Ureter (tissue), 1 donor: ENCODE measurements at places on chromosomes 3 and 15.

DNA sequence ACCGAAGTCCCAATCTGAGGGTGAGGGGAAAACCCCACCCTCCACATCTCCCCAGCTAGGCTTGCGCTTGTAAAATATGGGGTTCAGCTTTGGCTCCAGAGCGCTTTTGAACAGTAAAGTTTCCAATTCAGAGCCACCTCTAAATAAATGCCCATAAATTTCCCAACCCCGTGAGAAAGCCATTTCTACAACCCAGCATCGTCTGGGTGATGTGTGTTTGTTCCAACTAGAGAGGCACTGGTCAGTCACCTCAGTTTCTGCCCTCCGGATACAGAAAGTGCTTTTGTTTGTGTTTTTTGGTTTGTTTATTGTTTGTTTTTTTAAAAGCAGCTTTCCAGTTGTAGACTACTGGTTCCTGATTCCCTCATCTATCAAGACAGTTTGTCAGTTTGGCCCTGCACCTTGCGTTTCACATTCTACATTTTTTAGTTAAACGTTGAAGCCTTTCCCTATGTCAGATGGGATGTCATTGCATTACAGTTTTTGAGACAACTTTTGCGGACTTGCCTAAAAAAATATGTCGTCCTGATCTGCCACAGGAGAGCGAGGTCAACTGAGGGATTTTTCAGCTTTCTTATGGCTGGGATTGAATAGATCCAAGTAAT is 15.0 kb upstream of the SOX2 start:
- DNase-seq = no peak

DNA sequence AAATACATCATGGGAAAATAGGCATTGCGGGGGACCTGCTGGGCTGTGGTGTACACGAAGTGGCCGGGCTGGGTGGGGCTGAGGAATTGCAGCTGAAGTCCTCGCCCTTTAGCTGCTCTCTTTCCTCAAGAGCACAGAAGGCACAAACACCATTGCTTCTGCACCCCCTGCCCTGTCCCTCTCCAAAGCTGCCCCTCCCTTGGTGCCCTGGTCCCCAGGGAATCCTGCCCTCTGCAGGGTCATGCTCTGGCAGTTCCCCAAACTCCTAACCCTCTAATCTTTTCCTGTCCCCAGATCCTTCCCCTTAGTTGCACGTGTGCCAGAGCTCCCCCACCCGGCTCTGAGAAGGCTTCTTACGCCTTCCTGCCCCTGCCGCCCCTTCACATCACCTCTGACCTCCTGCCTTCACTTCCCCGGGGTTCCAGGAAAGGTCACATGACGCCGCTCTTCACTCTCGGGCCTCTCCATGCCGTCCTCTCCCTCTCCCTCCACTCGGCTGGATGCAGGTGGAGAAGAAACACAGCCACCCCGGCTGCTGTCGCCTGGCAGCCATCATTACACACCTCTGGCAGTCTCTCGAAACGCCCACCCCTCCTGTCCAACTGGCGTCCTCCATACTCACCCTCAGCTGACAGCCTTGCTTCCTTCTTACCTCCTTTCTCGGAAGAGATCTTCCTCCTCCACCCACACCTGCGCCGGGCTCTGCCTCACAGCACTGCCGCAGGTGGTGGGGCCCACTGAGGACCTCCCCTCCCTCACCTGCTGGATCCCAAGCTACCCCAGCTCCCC is 6.9 kb upstream of the PCSK6 start:
- no peak for DNase-seq

DNA sequence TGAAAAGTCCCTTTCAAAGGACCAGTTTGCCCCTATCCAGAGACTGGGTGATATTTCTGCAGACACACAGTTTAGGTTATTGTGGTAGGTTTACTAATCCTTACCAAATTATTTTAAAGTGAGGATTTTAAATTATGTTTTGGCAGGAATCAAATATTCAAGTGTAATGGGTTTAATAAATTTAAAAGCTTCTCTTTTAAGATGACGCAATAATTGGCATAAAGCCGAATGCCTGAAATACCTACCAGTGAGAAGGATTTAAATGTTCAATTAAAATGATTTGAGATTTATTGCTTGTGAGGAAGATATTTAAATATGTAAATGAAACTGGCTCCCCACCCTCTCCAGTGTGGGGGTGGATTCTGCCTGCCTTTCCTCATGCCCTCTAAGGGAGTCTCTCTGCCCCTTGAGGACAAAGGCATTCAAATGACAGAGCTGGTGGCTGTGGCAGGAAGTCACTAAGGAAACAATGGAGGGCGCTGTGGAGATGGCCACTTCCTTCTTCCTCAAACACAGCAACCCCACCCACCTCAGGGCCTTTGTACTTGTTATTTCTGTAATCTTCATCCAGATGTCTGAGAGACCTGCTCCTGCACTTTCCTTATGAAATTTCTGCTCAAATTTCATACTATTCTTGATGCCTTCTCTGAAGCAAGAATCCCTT is 131.7 kb downstream of the TNIK start:
- DNase-seq = no peak

DNA sequence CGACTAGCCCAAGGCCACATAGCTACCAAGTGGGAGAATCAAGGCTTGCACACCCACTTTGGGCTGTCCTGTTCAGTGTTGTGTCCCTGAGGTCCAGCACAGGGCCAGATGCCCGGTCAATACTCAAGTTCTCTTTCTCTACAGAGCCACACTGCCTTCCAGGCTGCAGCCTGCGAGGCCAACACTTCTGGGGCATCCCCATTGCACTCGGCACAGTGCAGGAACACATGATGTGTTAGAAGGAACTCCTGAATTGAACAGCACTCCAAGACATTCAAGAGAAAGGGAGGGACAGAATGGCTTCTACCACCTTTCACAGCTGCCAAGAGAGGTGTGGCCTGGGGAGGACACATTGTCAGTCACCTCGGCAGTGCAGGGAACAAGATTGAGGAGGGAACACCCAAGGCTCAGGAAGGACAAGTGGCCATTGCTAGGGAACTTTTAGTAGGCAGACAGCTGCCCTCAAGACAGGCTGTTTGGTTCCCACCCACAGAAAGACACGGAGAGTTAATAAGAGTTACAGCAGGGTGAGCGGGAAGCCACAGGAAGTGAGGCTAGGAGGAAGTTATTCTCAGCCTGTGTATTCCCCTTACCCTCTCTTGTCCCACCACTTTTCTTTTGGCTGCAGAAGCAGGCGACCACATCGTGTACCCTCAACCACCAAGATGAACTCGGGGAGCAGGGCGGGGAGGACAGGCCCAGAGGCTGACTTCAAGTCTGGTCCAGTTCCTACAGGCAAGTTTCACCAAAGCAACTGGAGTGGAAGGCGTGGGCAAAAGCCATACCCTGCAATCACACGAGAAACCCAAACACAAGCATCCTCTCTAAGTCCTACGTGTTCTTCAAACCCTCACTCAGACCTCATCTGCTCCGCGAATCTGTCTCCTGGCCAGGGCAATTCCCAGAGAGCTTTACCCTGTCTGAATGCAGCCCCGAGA is 69.4 kb downstream of the SRGAP3 start:
- DNase-seq = no peak

DNA sequence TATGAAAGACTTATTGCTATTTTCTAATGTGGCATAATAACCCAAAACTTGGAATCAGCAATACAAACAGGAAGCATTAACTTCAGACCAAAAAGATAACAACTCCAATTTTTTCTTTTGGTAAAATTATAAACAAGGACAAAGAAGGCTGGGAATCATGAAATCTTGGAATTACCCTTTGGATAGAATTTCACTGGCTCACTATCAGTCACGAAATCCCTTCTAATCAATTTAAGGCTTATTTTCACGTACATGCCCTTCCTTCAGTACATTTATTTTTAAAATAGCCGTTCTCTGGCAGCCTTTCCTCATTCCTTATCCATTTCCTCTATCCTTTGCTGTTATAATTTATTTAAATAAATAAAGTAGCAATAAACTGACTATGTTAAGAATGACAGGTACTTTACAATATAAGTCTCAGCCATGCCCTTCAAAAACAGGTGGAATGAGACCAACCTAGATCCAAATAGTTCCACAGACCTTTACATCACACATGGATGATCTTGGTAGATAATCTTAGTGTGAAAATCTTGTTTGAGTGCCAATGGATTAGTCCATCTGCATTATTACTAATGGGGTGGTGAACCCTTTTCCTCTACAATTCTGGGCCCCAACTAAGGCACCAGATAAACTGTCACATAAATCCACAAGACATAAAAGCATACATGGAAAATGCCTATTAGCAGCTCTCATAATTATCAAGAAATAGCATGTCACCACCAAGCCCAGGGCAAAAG is 38.9 kb downstream of the ABI3BP start:
- no peak for DNase-seq

DNA sequence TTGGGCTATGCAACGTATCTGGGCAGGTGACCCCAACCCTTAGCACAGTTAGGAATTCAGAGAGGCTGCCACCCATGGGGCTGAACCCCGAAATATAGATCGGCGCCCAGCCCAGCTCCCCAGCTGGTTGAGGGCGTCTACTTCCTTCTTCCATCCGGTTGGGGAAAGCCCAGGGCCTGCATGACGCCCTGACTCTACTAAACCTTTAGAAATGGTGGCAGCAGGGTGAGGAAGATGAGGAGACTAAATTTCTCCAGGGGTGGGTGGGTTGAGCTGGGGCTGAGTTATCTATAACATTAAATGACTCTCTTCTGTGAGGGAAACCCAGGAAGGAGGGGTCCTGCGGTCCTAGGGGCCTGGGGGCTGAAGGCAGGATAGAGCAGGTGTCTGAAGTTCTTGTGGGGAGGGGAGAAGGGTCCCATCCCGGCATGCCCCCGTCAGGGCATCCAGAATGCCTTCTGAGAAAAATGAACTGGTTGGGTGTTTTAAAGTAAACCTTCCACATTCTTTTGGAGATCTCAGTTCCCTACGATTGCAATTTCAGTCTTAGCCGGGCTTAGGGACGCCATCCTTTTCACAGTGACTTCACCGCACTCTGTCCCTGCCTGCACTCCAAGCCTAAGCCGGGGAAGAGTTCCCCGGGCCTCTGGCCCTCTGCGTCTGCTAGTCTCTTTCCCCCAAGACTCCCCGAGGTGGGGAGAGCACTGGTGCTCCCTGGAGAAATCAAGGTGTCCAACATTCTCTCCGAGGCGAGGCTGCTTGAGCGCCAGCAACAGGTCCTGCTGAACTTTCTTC is 28.5 kb downstream of the NR2F2 start:
- DNase-seq = no peak

DNA sequence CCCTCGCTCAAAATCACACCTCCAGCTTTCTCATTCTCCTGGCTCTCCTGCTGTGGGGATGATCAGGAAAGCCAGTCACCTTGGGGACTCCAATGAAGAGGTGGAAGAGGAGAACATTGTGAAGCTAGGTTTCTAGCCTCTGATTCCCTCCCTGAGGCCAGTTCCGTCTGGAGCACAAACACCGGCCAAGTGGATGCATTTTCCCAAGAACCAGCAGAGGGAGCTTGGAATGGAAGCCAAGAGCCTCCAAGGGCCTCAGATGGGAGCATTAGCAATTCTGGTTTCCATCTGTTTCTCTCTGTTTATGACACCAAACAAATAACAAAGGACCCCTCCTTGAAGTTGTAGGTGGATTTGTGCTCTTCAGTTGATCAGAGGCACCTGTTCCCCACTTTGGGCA is 40.6 kb upstream of the NMNAT3 start:
- no peak for DNase-seq

DNA sequence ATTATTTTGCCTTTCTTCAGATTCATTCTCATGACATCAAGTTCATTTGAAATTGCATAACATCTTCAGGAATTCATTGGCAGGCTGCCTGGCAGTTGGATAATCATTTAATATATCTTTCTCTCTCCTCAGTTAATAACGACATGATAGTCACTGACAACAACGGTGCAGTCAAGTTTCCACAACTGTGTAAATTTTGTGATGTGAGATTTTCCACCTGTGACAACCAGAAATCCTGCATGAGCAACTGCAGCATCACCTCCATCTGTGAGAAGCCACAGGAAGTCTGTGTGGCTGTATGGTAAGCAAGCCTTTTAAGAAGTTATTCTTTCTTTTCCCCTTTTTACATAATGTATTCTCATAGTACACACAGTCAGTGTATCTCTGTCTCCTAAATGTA is 38.2 kb downstream of the TGFBR2 start:
- DNase-seq = peak; percentile 57

DNA sequence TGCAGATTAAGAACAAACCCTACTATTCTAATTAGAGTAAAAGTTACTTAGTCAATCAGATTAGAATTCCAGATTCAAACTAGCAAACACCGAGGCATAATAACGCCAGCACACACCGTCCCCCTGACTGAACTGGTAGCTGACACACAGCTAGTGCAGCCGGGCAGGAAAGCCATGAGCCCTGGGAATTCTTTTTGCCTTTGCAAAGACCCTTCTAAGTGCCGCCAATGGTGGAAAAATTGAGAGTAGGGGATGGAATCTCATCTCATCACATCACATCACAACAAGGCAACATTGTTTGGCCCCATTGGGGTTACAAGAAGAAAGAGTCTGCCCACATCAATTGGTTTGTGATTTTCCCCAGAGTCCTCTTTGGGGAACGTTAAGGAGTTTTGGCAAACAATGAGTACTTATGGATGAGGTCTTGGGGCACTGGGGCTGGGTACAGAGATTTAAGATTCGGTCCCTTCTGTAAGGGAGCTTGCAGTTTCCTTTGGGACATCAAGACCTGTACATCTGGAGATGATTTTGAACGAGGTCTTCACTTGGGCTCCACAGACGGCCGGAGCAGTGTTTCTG is 120.4 kb upstream of the MEF2A start:
- DNase-seq = no peak

DNA sequence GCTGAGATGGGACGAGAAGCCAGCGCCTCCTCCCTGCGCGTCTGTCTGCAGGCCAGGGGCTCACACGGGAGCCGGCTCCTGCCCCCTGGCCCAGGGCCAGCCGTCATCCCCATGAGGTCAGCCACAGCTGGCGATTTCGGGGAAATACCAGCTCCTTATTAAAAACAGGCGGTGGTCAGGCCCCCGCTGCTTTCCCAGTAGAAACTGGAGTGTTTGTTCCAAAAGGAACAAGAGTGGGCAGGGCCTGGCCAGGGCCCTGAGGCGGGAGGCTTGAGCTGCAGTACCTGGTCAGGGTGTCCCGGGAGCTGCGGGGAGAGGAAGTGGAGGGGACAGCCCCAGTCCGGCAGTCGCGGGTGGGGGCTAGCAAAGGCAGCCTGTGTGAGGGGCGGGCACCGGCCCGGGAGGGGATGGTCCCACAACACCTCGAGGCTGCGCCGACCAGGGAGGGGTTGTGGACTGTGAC is 17.8 kb downstream of the MYL3 start:
- DNase-seq = no peak

- DNase-seq = no peak
Observed at GRCh38 chr3:49032646-49033304, 3.6 kb upstream of the IMPDH2 start.

DNA sequence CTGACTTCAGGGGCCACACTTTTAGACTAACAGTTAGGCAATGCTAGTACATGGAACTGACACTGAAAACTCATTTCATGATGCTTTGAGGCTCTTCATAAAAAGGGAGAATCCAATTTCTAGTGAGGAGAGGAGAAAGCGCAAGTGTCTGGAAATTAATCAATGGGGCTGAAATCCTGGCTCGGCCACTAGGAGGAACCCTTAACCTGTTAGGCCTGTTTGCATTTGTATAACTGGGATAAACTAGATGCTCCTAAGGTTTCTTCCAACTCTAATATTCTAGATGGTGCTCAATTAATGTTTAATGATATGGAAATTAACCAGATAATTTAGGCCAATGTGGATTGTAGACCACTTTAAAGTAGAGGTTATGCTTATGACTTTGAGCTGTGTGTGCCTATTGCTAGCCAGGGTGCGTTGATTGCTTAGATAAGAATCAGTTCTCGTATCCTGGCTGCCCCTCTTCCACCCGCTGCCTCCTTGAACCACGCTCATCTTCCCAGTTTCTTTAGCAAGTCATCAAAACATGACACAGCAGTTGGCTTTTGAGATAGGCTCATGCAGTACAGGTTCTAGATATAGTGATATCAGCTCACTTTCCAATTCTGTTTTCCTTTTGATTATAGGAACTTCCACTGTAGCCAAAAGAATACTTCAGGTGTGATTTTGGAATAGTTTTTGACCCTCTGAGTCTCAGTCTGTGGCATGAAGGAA is 16.8 kb upstream of the CRBN start:
- no peak for DNase-seq
